Lung microvascular endothelial cell (primary cell): ENCODE measurements at places on chromosomes 4 and X. TPM values are rescaled to one million over a fixed set of nuclear protein-coding genes. Genes with fewer than 3 reads are reported as not detected.

CCKAR gene
- not detected in 2 replicates for total RNA-seq

JCHAIN gene
- not detected in 2 replicates for total RNA-seq

PNMA6A gene
- total RNA-seq: 1.1 and 1.6 TPM in 2 replicates

GYPA gene
- not detected in 2 replicates for total RNA-seq

ENPEP gene
- total RNA-seq: under 0.01 TPM in 1 of 2 replicates, not detected in the other

SLC49A3 gene
- 4.1 and 7.7 TPM in 2 replicates for total RNA-seq

RNF175 gene
- under 0.01 and 0.20 TPM in 2 replicates for total RNA-seq

MAOA gene
- total RNA-seq: 114 and 125 TPM in 2 replicates

SPP1 gene
- total RNA-seq: not detected in 2 replicates

SLC9B2 gene
- total RNA-seq: 14.3 and 15.0 TPM in 2 replicates

TMPRSS11A gene
- not detected in 2 replicates for total RNA-seq

PABPC4L gene
- under 0.01 and 0.20 TPM in 2 replicates for total RNA-seq

ESX1 gene
- 2.6 TPM in 1 of 2 replicates, not detected in the other for total RNA-seq

CSAG1 gene
- total RNA-seq: not detected in 2 replicates
